HCT116 (cell line): ENCODE measurements at places on chromosomes 3 and 15.

DNA sequence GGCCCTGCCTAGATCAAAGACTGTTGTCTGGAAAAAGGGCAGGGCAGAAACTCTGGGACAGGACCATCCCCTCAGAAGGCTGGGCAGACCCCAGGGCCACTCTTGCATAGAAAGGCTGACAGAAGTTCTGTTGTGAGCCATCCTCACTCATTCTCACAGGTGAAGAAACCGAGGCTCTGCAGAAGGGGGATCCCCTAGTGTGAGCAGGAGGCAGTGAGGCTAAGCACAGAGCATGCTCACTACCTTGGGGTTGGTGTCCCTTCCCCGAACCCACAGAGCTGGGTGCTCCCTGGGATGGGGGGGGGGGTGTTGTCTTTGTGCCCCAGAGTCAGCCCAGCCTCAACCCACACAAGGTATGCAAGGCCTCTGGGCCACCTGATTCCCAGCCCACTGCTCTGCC lies 50.9 kb upstream of the TMEM115 start:
- DNase-seq, result no peak

DNA sequence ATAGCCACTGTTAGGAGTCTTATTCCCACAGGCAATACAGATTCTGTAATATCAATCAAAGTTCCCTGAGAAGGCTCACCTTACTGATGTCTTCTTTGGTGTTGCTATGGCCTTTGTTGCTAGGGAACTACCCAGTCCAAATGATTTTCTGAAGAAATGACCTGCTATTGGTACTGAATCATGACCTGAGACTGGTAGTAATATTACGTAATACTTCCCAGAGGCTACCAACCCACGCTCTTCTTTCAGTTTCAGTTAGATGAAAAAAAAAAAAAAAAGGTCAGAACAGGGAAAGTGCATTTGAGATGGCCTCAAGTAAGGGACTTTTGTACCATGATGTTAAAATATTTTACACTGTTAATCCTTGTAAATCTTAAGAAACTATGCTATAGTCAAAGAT lies 1092.5 kb upstream of the EPHA6 start:
- no peak for DNase-seq

- peak; percentile 21 for DNase-seq
These were observed 207.7 kb downstream of the SOX2 start for GRCh38 chr3:181919375-181919774.

DNA sequence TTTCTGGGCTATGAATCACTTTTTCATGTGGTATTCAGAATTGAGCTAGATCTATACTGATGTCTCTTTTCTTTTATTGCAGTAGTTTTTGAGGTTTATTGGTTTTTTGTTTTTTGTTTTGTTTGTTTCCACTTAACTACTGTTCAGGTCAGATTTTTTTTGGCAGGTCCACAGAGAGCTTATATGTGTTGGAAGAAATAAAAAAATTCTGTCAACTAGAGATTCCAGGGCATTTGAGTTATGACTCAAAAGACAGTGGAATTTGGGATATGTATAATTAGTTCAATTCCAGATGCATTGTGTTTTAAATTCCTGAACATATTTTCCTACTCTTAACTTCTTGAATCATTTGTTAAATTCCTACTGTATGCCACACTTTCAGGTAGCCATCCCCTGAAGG lies 727.2 kb downstream of the SI start:
- DNase-seq, result no peak

- peak; percentile 0 for DNase-seq
These were observed 236.0 kb upstream of the EIF1B start for GRCh38 chr3:40073310-40074007.

DNA sequence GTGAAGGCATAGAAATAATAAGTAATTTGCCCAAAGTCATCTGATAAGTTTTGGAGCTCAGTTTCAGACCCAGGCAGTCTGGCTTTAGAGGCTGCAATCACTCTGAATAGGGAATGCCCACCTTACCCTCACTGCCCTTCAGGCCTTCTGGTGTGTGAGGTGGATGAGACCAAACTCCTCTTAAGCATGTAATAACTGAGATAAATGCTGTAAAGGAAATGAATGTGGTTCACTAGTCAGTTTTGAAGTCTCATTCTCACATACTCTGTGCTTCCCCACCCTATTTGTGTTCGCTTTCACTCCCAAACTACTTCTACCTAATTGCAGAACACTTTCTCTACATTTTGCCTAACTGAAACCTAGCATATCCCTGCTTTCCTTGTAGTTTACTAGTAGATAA lies 144.1 kb downstream of the FILIP1L start:
- DNase-seq, result no peak

DNA sequence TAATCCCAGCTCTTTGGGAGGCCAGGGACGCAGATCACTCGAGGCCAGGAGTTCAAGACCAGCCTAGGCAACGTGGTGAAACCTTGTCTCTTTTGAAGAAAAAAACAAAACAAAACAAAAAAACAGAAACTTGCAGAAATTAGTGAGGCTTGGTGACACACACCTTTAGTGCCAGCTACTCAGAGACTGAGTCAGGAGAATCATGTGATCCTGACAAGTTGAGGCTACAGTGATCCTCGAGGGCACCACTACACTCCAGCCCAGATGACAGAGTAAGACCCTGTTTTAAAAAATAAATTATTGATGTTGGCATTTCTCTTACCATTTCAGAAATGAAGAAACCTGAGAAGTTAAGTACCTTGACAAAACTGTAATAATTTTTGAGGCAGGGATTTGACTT lies 44.6 kb upstream of the CCNB2 start:
- DNase-seq, result no peak

GRCh38 chr15:75666823-75667501 lies 19.2 kb downstream of the SNX33 start:
- peak; percentile 91 for DNase-seq

GRCh38 chr3:26639339-26639738 lies 16.8 kb downstream of the LRRC3B start:
- DNase-seq, result no peak

GRCh38 chr15:26007151-26007550 lies 144.0 kb upstream of the ATP10A start:
- DNase-seq, result no peak

GRCh38 chr15:29698030-29698701 lies 124.1 kb downstream of the TJP1 start:
- DNase-seq, result peak; percentile 68

DNA sequence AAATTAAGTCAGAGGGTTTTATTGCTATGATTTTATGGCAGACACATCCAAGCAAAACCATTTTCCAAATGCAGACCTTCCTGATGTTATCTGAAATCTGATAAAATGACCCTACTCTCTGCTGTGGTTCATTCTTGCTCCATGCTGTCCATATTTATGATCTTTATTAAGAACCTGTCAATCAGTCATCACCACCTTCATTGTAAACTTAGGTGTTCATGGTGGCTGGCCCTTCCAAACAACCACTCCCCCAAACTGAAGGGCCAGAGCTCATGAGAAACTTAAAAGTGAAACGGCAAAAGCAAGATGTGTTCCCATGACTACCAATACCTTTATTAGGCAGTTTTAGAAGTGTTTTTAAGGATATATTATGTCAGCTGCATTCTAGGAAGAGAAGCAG lies 53.6 kb downstream of the UBP1 start:
- no peak for DNase-seq

DNA sequence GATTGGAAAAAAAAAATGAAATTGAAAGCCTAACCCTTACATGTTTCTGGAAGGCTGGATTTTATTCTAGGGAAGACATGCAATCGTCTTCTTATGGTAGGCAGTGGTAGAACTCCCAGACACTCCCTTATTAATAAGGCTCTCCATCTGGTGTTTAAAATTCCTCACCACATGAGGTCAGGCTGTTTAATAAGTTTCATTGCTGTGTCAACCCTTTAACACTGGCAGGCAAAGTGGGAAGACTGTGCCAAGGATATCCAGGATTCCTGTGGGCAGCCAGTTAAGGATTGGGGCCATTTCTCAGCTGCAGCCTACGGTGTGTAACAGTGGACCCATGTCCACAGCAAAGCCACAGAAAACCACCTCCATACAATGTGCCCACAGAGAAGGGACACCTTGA lies 225.5 kb upstream of the CHRM5 start:
- no peak for DNase-seq

DNA sequence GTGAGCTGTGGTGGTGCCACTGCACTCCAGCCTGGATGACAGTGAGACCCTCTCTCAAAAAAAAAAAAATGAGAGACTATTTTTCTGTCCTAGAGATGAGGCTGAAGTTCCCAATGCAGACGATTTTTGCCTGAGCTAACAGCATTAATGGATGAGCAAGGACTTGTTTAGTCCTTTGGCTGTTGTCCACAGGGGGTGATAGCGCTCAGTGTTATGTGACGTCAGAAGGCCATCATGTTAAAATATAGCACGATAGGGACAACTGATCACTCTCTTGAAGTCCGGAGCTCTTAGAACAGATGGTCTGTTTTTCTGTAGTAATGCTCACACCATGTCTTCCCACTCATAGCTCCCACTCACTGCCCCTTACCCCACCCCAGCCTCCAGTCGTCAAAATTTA lies 6.8 kb downstream of the TRNT1 start:
- DNase-seq, result no peak

DNA sequence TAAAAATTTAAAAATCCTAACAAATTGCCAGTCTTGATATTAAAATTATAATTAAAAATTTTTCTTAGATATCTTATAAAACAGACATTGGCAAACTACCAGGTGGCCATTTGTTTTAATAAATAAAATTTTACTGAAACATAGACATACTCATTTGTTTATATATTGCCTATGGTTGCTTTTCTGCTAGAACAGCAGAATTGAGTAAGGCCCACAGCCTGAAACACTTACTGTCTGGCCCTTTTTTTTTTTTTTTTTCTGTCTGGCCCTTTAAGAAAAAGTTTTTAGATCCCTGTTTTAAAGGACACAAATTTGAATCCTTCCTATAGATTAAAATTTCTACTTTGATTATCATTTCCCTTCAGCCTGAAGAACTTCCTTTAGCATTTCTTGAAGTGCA lies 60.5 kb upstream of the CTDSPL2 start:
- DNase-seq, result no peak

DNA sequence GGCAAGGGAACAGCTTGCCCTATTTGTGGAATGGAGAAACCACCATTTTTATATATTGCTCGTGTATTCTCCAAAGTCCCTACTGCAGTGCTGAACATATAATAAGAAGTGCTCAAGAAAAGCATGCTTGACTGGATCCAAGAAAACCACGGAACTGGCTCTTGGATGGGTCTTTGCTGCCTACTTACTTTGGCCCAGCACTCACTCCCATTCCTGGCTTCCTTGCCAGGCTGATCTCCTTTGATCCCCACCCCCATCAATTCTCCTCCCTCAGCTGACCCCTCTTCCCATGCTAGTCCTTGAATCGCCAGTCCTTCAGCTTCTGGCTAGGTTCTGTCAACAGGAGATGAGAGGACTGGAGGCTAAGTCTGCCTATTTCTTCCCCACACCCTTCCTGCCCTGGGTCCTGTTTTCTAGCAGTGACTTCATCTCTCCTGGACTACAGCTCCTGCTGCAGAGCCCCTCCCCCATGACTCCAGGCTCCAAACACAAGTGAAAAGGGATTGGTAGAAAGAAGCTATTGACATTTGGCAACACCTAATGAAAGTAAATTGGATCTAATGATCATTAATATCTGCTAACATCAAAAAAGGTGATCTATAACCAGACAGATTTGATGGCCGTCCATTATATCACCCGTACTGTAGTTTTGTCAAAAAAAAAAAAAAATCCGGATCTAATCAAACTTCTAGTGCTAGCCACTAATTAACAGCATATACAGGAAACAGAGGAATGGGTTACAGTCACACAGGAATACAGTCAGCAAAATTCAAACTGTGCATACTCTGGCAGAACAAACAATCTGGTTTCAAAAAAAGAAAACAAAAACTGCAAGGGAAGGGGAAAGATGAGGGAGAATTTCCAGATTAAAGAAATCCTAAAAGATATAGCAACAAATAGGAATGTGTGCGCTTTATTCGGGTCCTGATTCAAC lies 7.8 kb downstream of the FAM240A start:
- DNase-seq, result no peak

DNA sequence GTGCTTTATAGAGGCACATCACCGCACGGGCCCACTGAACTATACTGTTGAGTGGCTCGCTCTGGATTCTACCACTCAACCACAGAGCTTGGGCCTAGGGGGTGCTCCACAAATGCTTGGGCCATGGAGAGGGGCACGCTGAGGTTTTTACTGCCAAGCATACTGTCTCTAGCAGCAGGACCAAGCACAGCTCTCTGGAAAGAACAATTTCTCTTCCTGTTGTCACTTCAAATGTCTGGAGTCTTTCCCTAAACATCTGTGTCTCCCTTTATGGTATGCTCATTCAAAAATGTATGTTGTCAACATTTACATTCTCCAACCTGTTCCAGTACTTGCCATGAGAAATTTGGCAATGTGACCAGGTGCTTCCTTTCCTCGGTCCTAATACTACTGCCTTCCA lies 114.7 kb upstream of the TPM1 start:
- DNase-seq, result no peak

DNA sequence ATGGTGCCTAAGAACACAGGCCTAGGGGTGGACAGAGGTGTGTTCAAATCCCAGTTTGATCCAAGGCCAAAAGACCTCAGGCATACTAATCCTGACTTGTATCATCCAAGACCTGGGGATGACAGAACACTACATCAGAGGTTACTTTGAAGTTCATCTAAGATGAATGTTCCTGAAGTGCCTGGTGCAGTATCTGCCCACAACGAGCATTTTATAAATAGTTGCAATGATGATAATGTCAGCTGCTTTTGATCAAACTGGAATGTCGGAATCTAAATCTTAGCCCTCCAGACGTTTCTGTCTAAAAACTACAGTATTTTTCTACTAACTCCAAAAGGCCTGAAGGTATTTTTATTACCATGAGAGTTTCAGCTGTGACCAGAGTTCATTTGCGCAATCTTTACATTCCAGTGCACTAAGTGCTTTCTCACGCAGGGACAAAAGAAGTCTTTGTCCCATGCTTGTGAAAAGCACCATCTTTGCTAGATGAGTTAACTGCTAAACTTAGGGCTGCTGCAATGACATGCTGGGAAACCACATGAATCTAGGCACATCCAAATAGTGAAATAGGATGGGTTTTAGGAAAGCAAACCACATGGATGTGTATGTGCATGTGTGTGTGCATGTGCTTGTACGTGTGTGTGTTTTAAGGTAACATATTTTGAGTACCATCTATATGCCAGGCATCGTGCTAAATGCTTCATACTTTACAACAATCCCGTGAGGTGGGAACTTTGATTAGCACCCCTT lies 18.1 kb downstream of the ANXA2 start:
- DNase-seq, result peak; percentile 81

DNA sequence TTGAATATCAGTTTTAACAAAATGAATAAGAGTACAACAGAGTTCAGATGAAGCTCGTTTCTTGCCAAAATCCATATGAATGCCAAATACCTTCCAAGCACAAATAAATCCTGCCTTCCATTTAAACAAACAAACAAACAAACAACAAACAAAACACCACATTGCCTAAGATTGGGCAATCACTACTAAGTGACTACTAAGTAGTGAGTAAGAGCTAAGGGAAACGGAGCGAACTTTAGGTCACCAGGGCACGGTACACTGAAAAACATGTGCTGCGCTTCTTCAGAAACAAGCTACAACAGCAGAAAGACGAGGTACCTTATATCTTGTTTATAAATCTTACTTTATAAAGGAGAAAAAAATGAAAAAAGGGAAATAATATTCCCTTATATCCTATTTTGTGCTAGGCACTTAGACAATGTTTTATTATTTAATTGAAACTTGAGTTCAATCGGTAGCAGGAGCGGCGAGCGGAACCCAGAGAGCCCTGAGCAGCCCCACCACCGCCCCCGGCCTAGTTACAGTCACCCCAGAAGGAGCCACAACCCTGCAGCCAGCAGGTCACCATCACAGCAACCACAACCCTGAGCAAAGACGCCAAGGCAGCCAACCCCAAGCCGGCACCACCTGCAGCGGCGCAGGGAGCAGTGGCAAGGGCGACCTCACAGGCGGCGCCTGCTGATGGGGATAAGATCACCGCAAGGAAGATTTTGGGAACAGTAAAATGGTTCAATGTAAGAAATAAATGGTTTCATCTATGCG lies 216.9 kb downstream of the ZBTB20 start:
- no peak for DNase-seq
